ENCODE measurements at places on chromosomes 7 and 10. TPM values are rescaled to one million over a fixed set of nuclear protein-coding genes. Genes with fewer than 3 reads are reported as not detected.

Gene SPDYE11
- not detected for total RNA-seq

Gene NAMPT
- total RNA-seq: 67.7 TPM

Gene ASL
- total RNA-seq: 71.4 TPM

Gene BAZ1B
- total RNA-seq: 69.4 TPM

Gene TMEM130
- total RNA-seq: not detected

Gene NODAL
- not detected for total RNA-seq

Gene PLAU
- 11.2 TPM for total RNA-seq

Gene SLC26A4
- not detected for total RNA-seq

Gene CYP26A1
- not detected for total RNA-seq

Gene TMEM178B
- not detected for total RNA-seq
